AML-193 (cell line): ENCODE measurements at places on chromosomes 16 and 17.

DNA sequence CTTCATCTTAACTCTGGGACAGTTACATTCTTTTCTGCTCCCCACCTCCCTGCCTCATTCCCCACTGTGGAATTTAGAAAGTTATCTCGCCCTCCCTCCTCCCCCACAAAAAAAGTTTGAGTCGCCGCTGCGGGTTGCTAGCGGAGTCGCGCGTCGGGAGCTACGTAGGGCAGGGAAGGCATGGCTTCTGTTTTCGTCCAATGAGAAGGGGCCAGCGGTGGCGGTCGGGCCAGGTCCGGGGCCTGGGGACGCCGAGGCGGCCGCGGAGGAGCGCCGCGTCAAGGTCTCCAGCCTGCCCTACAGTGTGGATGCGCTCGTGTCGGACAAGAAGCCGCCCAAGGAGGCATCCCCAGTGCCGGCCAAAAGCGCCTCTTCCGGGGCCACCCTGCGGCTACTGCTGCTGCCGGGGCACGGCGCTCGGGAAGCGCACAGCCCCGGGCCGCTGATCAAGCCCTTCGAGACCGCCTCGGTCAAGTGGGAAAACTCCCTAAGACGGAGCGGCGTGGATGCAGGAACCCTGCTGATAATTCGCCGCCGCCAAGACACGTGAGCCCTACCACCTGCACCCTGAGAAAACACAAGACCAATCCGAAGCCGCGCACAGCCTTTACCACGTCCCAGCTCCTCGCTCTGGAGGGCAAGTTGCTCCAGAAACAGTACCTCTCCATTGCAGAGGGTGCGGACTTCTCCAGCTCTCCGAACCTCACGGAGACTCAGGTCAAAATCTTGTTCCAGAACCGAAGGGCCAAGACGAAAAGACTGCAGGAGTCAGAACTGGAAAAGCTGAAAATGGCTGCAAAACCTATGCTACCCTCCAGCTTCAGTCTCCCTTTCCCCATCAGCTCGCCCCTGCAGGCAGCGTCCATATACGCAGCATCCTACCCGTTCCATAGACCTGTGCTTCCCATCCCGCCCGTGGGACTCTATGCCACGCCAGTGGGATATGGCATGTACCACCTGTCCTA, 8.9 kb downstream of the OR4D1 start:
- DNase-seq = no peak

DNA sequence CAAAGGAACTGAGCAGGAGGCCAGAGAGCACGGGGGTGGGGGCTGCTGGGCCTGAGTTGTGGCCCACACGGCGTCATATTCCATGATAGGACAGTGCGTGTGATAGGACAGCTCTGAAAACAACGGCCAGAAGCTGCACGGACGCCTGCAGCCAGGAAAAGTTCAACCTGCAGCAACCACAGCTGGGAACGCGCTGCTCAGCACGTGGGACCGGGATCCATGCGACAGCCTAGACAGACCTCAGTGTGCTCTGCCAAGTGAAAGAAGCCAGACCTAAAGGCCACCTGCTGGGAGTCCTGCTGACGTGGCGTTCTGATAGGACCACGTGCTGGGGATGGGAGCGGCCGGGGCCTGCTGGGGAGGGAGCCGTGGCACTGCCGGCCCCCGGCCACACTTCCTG, 21.6 kb downstream of the CTU2 start:
- no peak for DNase-seq

DNA sequence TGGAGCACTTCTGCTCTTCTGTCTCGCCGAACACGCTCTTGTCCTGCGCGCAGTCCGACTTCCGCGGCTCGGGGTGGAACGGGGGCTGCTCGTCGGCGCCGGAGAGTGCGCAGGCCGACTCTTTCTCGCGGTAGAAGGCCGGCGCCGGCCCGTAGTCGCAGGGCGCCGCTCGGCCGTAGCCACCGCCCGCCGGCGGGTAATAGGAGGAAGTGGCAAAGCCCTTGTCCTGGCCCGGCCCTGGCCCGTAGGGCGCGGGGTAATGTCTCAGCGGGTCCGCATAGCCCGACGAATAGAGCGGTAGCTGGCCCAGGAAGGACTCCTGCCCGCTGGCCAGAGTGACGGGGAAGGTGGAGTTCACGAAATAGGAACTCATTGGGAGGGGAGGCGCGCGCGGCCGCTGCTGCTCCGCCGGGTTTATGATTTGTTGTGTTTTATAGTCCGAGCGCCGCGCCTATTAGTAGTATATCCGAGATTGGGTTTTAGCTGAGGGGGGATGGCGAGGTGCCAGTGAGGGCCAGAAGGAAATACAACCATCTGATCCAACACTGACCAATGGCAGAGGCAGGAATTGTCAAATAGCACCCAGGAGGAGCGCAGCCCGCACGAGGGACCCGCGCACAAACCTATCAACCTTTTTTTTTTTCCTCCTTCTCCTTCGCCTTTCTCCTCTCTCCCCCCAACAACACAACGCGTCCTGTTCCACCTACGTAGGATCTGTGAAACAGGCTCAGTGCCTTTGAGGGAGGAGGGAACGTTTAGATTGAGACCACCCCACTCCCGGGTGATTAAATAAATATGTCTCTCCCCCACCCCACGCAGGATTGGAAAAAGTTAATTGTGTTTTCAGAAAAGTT, 4.4 kb upstream of the HOXB5 start:
- DNase-seq = no peak

GRCh38 chr16:54538276-54538675, 251.7 kb upstream of the IRX3 start:
- DNase-seq = no peak

DNA sequence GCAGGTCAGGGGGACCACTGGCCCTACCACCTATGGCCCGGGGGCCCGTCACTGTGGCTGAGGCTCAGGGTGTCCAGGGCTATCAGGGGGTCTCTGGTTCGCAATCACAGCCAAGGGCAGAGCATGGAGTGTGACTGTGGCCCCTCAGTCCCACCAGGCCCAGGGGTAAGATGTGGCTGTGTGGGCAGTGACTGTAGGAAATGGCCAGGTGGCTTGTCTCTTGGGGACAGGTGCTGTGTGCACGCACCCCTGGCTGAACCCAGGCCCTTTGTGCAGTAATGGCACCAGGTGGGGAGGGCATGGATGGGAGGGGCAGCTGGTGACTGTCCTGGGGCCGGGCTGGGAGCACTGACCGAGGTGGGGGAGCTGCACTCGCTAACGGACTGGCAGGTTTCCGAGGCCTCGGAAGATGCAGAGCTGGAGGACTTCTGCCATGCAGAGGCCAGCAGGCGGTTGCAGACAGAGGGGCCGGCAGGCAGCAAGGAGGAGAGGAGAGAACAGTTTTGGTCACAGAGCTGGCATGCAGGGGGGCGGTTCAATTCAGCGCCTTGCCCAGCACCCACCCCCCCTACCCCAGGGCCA, 18.8 kb downstream of the IL34 start:
- DNase-seq = no peak

- DNase-seq = no peak
Observed at GRCh38 chr16:58815181-58815888, 81.2 kb upstream of the GOT2 start.

DNA sequence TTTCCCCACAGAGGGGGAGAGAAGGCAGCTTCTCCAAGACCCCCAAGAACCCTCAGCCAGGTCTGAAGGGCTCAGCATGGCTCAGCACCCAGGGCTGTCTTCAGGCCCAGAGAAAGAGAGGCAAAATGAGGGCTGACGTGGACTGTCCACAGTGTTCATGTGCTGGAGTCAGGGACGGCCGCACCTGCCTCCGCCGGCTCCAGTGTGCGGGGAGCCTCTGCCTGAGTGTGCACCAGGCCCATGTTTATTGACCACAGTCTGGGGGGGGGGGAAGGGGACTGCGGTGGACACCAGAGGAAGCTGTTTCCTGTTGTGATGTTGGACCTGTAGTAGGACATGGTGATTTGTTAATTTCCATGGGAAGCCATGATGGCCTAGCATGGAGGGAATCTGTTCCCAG, 6.9 kb downstream of the MRM1 start:
- DNase-seq = no peak

DNA sequence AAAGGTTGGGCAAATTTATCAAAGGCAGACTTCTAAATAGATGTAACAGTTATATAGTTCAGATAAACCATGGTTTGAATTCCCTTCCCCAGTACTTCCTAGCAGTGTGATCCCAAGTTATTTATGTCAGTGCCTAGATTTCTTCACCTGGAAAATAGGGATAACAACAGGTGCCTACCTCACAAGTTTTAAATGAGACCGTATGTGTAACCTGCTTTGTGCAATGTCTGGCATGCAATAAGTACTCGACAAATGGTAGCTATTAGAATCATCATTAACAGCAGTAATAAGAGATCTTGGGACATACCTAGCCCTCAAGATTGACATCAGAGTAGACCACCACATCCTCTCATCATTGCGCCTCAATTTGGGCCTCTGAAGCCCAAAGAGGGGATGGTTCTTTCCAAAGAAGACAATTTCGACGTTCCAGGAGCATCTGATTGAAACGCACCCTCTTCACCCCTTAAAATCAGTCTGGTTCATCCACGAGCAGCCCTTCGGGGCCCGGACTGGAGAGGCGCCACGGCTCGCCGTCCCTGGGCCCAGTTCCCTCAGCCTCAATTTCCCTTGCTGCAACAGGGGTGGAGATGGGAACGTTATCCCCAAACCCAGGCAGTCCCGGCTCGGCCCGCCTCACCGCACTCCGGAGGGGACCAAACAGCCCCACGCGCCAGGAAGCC, 541 bp downstream of the ACACA start:
- no peak for DNase-seq

GRCh38 chr17:79626156-79626890, 15.5 kb upstream of the RBFOX3 start:
- DNase-seq = no peak

- no peak for DNase-seq
Observed at GRCh38 chr17:76901542-76902197, 33.5 kb downstream of the MGAT5B start.
